ENCODE measurements at places on chromosomes 11 and 22.

- DNase-seq, result no peak
Observed at GRCh38 chr22:34804604-34805003, 261.4 kb upstream of the ISX start.

GRCh38 chr11:123209591-123209990, 14.5 kb upstream of the CLMP start:
- DNase-seq, result no peak

GRCh38 chr11:64765291-64765850, 5.6 kb upstream of the PYGM start:
- no peak for DNase-seq

DNA sequence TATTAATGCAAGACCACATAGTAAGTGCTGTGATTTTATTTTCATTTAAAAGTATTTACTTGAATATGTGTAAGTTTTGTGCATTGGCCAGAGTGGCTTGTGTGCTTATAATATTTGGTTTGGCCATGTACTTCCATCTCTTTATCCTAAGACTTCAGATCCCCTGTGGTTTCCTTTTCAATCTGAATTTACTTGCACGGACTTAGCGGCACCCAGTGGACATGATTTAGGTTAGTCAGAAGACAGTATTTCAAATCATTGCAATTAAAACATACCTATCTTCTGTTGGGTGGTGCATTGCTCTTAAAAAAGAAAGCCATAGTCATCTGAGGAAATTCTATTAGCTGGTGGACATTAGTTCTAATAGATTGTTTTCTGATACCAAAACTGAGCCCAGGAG, 30.7 kb downstream of the PIWIL4 start:
- no peak for DNase-seq

DNA sequence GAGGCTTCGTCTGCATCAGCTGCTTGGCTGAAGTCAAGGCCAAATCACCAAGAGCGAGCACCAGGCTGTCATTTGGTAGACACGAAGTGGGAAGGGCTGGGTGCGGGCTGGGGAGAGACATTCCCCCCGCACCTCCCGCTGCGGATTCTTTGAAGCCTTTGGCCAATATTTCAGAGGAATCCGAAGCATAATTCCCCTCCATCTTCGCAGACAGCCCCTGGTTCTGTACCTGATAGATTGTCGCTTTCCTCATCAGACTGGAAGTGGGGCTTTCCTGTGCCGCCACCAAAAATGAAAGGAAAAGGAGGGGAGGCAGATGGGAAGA, 15.3 kb downstream of the BLID start:
- DNase-seq, result no peak

DNA sequence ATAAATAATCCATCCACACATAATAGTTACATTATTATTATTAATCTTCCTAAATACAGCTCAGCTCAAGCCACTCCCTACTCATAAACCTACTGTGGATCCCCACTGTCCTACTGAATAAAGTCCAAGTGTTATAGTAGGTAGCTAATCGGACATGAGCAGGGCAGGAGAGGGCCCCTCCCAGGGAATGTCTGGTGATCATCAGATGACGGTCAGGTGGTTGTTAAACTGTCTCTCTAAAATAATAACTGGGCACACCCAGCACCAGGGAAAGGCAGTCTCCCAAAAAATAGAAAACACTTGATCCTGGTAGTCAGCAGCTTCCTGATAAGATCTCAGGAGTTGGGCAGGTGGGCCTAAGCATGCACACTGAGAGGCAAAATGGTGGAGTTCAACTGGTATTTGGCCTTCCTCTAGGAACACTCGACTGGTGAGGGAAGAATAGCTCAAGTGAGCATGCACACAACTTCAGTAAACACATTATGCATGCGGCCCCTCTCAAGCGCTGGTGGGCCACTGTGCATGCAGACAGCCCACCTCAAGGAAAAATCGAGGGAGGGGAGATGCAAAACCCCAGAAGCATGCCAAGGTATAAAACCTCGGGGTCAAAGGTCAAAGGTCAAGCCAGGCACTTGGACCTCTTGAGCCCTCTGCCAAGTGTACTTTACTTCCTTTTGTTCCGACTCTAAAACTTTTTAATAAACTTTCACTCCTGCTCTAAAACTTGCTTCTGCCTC, 65.0 kb downstream of the LRRC32 start:
- DNase-seq, result no peak

- no peak for DNase-seq
Observed at GRCh38 chr11:10294290-10294953, 403 bp upstream of the SBF2 start.

- no peak for DNase-seq
Observed at GRCh38 chr22:26494506-26494905, 10.8 kb downstream of the SRRD start.

DNA sequence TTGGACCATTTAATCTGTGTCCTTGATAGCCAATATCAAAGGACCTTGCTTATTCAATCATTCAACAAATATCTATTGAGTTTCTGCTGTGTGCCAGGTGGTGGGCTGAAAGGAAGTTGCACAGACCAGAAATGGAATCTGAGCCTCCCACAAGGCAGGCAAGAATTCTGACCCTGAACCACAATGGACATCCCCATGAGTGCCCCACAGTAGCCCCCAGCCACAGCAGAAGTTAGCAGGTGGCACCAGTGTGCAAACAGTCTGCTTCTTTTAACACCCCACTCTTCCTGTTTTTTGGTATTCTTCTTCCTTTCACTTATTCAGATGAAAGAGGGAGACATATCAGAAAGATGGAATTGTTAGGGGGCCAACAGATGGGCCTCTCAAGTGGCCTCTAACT, 12.2 kb upstream of the SERPING1 start:
- DNase-seq, result no peak

DNA sequence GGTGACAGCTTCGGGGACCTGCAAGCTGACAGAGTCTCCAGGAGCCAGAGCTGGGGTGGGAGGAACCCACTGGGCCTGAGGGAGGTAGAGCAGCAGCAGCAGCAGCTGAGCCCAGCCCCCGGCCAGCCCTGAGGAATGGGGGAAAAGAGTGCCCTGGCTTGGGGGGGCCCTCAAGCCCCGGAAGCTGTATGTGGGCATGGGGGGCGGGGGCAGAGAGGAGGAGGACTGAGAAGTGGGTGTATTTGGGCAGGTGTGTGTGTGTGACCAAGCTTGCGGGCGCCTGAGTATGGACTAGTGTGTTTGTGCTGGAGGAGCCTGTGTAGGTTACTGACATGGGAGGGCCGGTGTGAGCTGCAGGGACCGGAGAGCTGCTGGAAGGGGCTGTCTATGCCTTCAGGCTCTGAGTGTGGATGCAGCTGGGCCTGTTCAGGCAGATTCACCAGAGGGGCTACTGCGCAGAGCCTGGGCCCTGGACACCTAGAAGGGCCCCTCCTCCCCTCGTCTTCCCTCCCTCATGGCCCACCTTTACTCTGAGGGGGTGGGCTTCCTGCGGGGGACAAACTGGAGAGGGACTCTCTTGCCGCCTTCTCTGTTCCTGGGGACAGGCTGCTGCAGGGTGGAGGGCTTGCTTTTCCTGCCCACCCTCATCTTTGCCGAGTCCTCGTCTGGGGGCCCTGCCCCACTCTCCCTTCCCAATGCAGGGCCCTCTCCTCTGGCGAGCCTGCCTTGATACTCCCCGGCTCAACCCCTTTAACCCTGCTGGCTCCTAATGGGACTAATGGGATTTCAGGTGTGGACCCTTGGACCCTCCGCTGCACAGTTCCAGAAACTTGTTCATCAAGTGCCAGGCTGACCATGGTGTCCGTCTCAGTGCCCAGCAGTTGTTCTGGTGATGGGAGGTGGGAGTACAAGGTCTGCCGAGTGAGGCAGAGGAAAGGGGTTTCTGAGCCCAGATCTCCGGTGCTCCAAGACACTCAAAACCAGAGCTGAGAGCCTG, 28.2 kb downstream of the ST3GAL4 start:
- no peak for DNase-seq

- DNase-seq, result no peak
Observed at GRCh38 chr11:44725757-44726282, 942 bp upstream of the TSPAN18 start.

DNA sequence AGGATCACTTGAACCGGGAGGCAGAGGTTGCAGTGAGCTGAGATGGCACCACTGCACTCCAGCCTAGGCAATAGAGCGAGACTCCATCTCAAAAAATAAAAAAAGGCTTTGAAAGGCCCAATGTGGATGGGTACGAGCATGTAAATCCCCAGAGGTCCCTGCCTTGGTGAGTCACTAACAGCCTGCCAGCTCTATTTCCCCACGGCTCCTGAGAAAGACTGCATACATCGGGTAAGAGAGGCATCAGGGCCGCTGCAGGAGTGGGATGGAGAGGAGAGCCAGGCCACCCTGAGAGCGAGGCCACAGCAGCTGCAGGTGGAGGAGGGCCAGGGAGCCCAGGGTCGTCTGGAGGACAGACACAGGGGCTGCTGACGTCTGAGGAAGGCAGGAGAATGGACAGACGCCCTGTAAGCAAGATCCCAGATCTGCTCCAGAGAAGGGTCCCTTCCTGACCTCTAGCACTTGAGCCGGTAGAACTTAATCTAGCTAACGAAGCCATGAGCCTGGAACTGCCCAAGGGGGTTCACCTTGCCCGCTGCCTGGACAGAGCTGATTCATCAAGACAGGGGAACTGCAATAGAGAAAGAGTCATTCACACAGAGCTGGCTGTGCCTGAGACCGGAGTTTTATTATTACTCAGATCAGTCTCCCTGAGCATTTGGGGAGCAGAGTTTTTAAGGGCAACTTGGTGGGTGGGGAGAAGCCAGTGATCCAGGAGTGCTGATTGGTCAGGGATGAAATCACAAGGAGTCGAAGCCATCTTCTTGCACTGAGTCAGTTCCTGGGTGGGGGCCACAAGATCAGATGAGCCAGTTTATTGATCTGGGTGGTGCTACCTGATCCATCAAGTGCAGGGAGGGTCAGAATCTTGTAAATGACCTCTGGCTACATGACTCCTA, 5.1 kb upstream of the KRTAP5-9 start:
- no peak for DNase-seq

GRCh38 chr11:122046438-122046837, 69.6 kb downstream of the BLID start:
- no peak for DNase-seq

GRCh38 chr11:27465629-27466028, 7.0 kb downstream of the LGR4 start:
- no peak for DNase-seq

- no peak for DNase-seq
Observed at GRCh38 chr11:125381499-125382044, 114.5 kb downstream of the FEZ1 start.

GRCh38 chr22:30903876-30904460, 64.6 kb downstream of the MORC2 start:
- DNase-seq, result no peak

DNA sequence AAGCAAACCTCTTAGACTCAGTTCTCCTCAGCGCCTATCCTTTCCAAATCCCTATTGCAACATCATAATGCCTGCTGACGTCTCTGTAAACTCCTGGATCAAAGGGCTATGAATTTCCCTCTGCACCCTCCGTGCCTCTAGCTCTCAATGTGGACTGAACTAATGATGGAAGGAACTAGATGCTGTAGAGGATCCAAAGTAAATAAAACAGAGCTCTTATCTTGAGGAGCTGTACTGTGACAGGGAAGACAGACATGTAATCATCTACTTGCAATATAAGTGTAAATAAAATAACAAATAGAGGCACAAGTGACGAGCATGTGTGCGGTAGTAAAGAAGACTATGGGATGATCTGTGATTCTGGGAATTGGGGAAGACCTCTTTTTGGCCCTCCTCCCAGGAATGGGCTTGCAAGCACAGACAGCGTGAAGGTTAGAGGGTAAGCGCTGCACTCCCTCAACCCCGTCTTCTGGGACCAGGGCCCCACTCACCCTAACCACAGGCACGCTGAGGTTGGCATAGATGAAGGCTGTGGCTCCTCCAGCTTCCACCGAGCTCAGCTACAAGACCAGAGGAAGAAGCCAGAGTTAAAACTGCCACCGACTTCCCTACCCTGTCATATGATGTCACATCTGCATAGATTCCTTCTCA, 42.2 kb downstream of the P4HA3 start:
- DNase-seq, result no peak

GRCh38 chr11:8227156-8228152, 36.2 kb downstream of the LMO1 start:
- DNase-seq, result no peak

GRCh38 chr11:122666743-122667142, 11.2 kb downstream of the UBASH3B start:
- DNase-seq, result no peak

- no peak for DNase-seq
Observed at GRCh38 chr11:95563173-95563572, 226.4 kb downstream of the FAM76B start.

- DNase-seq, result no peak
Observed at GRCh38 chr11:30914143-30914762, 328.1 kb upstream of the MPPED2 start.

DNA sequence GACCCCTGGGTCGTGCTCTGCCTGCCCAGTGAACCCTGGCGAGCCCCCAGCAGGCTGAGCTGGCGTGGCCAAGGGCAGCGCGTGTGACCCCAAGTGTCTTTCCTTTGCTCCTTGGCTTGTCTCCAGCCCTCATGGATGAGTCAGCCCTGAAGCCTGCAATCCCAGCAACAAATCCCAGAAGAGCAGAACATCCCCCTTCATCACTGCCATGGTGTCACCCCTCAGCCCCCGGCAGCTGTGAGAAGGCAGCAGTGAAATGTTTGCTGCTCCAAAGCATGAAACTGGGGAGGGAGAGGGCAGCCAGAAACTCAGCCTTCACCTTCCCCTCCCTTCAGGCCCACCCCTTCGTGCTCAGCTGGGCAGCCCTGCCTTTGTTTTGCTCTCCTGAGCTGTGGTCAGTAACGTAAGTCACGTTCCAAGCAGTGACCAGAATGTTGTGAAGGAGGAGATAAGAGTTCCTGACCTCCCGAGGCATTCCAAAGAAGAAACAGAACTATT, 29.8 kb downstream of the ADAMTS15 start:
- no peak for DNase-seq

DNA sequence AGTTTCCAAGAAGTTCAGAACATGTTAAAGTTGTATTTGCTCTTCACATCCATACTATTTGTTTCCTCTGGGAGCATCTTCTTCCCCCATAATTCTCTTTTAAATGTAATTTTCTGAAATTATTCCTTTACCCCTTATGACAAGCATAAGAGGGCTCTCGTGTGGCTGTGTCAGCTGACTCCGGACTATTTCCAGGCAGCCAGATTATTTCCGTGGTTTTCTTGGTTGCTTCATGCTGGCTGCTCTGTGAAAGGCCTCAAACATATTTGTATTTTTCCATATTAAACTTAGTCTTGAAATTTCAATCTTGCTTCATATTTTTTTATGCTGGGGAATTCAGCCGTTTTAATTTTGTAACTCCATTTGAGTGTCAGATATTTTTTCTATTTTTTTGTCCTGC, 2.8 kb upstream of the MMP1 start:
- no peak for DNase-seq

GRCh38 chr22:37998543-37998942, 14.2 kb upstream of the SOX10 start:
- DNase-seq, result no peak
